ENCODE measurements at places on chromosomes 2 and 18.

DNA sequence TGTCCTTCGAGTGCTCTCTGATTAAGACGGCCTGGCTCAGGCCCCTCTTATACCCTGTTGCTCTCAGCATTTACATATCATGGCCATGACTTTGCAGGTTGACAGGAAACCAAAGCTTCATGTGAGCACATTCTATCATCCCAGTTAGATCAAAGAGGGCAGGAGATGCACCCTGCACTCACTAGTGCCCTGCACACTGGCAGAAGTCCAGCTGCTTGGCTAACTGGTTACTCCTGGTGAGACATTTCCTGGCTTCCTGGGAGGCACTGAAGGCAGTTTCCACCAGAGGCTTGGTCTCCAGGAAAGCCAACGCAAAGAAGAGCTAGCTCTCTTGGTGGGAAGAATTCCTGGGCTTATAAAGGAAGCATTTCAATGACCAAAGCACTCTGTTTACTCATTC is 66.3 kb downstream of the LIPG start:
- DNase-seq, result no peak

- no peak for DNase-seq
These were observed 34.5 kb downstream of the ADCYAP1 start for GRCh38 chr18:939166-939565.

GRCh38 chr2:210456571-210456970 is 20.0 kb downstream of the LANCL1 start:
- no peak for DNase-seq

- DNase-seq, result no peak
These were observed 3.0 kb upstream of the IL1RN start for GRCh38 chr2:113124181-113124961.

DNA sequence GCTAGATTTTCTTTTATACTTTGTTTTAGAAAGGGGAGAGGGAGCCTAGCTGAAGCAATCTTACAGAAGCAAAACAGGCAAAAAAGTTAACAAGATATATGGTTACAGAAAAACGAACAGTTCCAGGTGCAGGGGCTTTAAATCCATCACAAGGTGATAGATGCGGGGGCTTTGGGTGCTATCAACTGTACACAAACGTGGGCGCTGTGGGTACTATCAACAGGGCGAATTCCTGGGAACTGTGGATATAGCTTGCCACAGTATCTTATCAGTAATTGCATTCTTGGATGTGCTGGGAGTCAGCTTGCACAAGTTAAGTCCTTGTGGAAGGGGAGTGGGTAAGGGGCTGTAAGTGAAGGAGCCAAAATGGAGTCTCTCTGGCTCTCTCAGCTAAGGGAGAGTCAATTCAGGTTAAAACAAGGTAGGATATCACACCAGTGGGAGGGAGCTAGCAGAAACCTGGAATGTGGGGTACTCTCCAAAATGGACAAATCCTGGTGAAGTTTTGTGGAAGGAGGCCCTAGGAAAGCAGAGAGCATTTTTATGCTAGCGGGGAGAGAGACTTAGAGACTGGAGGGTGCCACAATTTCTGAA is 325.8 kb upstream of the SPHKAP start:
- no peak for DNase-seq

GRCh38 chr2:65604246-65604645 is 171.8 kb upstream of the SPRED2 start:
- no peak for DNase-seq

DNA sequence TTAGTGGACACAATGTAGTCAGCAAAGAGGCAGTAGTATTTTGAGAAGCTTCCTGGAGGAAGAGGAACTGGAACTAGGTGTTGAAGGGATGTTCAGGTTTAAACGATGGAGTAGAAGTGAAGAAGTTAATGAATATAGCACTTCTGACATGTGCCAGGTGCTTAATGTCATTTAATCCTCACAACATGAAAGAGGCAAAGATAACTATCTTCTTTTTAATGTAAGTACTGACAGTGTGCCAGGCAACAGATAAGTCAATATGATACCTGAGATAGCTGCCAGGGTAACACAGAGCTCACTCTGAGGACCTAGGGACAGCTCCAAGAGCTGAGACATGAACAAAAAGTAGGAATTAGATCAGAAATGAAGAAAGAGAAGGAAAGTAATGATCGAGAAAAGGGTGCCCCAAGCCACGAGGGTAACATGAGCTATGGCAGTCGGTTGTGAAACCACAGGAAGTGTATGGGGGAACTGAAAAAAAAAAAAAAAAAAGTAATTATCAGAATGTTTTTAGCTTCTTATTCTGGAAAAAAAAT is 140.7 kb downstream of the RNF144A start:
- no peak for DNase-seq

- DNase-seq, result no peak
These were observed 693 bp upstream of the LRP2 start for GRCh38 chr2:169362894-169363559.

- DNase-seq, result no peak
These were observed 14.7 kb downstream of the CAPN13 start for GRCh38 chr2:30792521-30792920.

GRCh38 chr2:71925268-71926088 is 222.2 kb downstream of the CYP26B1 start:
- no peak for DNase-seq

DNA sequence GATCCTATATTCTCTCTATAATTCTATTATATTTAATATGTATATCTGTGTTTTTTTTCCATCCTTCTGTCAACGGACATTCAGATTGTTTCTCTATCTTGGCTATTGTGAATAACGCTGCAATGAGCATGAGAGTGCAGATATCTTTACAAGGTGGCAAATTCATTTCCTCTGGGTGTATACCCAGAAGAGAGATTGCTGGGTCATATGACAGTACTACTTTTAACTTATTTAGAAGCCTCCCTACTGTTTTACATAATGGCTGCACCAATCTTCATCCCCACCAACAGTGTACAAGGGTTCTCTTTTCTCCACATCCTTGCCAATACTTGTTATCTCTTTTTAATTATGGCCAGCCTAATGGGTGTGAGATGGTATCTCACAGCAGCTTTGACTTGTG is 66.5 kb downstream of the TSPYL6 start:
- DNase-seq, result no peak

GRCh38 chr18:7021994-7022840 is 95.4 kb downstream of the LAMA1 start:
- no peak for DNase-seq

GRCh38 chr2:23777826-23778225 is 149.1 kb downstream of the ATAD2B start:
- no peak for DNase-seq

DNA sequence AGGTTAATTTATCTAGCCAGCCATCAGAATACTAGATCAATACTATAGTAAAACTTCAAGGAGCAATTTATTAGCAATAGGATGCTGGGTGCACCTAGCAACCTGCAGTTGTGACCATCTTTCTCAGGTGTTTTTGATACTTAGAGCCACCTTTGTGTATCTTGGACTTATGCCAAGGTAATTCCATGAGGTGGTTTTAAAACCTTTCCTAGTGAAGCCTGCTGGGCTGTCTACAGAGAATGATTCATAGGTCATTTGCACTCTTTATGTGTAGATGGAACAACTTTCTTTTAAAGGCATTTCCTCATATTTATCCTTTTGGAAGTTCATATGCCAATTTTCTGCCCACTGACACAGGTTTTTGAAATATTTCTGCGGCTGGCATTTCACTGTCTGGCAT is 1030.1 kb upstream of the POU3F3 start:
- no peak for DNase-seq

DNA sequence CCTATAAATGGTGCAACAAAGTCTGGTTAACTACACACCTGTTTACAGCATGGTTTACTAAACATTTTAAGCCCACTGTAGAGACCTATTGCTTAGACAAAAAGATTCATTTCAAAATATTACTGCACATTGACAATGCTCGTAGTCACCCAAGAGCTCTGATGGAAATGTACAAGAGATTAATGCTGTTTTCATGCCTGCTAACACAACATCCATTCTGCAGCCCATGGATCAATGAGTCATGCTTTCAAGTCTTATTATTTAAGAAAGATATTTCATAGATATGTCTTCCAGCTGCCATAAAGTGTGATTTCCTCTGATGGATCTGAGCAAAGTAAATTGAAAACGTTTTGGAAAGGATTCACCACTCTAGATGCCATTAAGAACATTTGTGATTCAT is 781.1 kb downstream of the MBD2 start:
- DNase-seq, result no peak

DNA sequence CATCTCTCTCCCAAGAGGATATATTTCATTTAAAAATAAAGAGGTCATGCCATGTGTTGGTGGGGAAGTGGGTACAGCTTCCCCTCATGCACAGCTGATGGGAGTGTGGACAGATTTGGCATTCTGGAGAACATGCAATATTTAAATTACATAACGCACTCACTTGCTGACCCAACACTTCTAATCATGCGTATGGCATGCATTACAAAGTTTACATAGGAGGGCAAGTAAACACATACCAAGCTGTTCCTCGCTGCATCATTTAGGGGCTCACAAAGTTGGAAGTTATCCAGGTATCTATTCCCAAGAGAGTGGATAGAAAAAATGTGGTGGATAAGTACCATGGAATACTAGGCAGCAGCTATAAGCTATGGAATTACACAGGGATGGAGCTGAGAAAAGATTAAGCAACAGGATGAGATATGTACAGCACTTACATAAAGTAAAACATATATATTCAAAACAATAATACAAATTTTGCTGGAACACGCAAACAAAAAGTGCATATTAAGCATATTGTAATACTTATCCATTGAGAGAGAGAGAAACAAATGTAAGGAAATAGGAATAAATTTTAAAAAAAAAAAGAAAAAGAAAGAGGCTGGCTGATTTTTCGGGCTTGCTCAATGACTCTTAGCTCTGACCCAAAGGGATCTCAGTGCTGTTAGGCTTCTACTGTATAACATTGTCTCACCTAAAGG is 11.0 kb downstream of the CYP1B1 start:
- no peak for DNase-seq

DNA sequence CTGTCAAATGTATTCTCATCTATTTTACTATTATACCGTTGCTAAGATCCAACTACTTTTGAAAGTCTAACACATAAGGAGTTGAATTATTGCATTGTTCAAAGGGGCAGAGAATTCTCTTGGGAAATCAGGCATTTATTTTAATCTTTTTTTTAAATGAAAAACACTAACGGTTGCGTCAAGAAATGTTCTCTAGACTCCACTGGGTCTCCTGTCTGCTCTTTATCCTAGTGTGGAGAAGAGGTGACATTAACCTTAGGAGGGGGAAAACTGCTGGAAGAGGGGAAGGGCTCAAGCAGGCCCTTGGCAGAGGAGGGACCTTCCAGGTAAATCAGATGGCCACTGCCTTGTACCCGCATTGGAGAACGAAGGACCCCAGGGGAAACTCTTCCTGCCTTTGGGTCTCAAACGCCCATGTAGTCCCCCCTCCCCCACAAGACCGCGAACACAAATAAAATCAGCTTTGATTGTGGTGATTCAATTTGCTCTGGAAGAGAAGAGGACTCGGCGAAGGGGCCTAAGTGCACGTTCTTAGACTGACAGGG is 1.1 kb upstream of the APCDD1 start:
- DNase-seq, result no peak

- DNase-seq, result peak; percentile 52
These were observed 22.4 kb upstream of the TOGARAM2 start for GRCh38 chr2:28958689-28959088.

GRCh38 chr2:23532391-23533337 is 147.7 kb downstream of the KLHL29 start:
- DNase-seq, result no peak

DNA sequence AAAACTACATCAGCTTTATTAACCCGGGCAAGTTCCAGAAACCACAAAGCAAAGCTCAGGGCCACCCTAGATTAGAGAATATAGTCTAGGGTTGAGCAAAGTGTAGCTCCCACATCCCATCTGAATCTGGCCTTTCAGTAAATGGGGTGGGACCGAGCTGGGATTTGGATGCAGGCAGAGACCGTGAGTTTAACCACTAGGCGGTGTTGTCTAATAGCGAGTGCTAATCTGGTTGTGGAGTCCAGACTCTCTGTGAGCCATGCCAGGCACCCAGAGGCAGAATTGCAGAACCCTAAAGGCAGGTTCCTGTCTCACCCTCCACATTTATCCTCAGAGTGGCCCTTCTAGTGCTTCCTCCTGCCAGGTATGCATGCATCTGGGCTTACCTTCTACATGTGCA is 435.9 kb downstream of the TSN start:
- no peak for DNase-seq

GRCh38 chr2:46269001-46269400 is 28.2 kb upstream of the EPAS1 start:
- DNase-seq, result no peak

GRCh38 chr2:161625996-161626395 is 1.8 kb downstream of the SLC4A10 start:
- DNase-seq, result no peak

DNA sequence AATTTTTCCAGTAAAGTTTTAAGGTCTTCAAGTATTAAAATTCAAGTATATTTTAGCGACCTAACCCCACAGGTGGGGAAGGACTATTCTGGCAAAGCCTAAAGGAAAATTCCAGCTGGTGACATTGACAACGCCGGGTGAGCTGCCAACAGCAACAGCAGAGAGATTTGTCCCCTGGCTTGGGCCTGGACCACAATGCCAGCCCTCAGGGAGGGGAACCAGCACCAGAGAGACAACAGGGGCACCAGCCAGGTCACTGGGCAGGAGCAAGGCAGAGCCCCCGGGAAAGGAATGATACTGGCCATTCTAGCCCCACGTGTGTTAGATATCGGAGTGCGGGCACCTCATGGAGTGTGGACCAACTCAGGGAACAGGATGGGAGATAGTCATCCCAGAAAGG is 95.7 kb downstream of the ARMC9 start:
- no peak for DNase-seq

GRCh38 chr2:42124011-42124785 is 45.0 kb upstream of the EML4 start:
- DNase-seq, result no peak

DNA sequence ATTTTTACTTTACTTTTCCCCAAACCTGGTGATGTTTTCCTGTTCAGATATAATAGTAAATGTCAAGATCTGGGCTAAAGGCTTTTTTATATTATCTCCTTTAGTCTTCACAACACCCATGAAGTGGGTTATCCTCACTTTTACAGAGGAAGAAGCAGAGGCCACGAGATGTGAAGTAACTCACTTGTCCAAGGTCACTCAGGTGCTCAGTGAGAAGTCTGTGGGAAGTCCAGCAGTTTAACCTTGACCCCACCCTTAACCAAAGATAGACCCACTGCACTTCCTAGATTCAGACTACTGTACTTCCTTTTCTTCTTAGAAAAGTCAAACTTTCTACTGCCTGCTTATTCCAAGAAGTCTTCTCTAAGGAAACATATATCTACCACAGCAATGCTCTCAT is 56.3 kb upstream of the STAT1 start:
- no peak for DNase-seq

GRCh38 chr2:42195559-42195958 is 26.4 kb downstream of the EML4 start:
- DNase-seq, result no peak

- no peak for DNase-seq
These were observed 1.8 kb downstream of the DPP4 start for GRCh38 chr2:162072181-162072702.

DNA sequence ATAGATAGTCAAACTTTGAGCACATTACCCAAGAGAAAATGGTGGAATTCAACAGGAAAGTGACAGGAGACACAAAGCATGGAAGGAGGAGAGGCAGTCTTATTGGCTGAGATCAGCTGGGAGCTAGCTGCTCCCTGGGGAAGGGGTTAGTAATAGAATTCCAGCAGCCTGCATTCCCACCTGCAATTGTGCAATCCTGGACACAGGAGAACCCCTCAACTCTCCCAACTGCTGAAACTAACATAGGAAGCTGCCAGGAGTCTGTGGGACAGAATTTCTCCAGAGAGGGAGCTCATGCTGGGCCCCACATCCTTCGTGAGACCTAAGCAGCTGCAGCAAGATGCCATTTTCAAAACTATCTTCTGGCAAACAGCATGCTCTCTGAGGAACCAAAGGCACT is 69.8 kb upstream of the ACVR1C start:
- no peak for DNase-seq
